ENCODE measurements at places on chromosomes 3 and 15.

DNA sequence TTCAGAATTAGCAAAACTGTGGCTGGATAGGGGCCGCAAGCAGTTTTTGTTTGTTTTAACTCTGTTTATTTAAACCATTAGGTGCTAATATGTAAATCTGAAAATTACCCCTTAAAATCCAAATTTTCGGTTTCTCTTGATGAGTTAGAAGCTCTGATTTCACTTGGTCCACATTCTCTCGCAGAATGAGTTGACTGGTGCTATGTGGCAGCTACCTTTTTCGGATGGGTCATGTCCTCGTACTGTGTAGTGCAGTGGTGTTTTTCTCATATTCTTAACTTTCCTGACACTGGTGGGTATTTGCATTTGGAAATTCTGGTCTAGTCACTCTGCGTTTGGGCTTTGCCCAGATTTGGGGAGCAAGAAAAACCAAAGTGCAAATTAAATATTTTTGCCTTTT is 87.1 kb downstream of the DIPK2A start:
- DNase-seq: no peak

GRCh38 chr3:126083138-126083445 is 832 bp downstream of the SLC41A3 start:
- no peak for DNase-seq

DNA sequence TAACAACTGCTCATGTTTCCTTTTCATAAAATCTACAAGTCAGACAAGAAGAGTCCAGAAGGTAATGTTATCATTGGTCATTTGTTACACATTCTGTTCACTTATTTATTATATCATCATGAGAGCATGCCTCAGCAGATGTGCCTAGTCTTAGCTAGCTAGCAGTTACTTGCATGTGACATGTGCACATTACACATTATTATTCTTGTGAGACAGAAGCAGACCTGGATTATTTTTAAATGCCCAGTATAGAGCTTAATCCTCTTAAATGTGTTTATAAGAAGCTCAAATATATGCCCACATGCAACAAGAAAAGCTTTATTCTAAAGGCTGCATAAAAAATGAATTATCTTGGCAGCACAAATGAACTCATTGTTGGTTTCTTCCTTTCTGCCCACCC is 12.6 kb downstream of the YEATS2 start:
- no peak for DNase-seq

GRCh38 chr3:55329849-55330248 is 157.3 kb downstream of the WNT5A start:
- DNase-seq: no peak

GRCh38 chr3:71865727-71866126 is 80.8 kb upstream of the PROK2 start:
- no peak for DNase-seq

- no peak for DNase-seq
These were observed 421.7 kb upstream of the GOLIM4 start for GRCh38 chr3:168517249-168518071.

DNA sequence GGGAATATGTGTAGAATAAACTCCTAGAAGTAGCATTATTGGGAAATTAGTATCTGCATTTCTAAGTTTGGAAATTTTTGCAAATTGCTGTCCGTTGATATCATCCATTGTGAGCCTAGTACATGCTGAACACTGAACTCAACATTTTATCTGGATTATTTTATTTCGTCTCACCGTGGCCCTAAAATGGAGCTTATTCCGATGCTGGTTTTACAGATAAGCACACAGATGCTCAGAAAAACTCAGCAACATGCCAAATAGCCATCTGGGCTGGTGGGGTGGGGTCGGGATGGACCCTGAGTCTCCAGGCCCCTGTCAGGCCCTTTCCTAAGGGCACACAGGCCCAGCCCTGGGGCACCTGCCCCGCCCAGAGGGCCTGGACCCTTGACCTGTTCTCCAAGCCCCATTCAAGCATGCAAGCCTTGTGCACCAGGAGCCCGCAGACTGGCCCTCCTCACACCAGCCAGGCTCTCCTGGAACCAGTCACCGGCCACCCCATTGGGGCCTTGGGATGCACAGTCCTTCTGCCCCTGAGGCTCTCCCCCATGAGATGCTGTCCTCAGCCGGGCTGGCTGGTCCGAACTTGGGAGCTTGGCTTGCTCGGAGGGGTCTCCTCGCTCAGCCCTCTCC is 20.7 kb upstream of the KLF13 start:
- no peak for DNase-seq

- DNase-seq: peak; percentile 54
These were observed 237.1 kb upstream of the CFAP20DC start for GRCh38 chr3:59286791-59287531.

DNA sequence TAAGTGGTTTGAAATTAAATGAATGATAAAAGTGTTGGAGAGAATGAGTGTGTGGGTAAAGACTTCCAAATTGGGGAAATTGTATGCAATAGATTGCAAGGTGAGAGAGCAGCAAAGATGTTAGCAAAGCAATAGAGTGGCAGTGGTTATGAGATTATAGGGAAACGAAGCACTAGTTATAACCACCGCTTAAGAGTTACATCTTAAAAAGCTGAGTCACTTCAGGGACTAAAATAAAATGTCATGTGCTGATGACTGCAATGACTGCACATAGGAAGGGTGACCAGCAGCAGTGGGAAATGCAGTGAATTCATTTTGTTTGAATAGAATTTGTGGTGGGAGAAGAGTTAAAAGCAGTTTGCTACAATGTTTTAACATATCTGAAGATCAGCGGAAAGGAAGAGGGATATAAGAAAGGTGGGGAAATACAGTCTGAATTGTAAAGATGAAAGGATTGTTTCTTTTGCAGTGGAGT is 127.3 kb downstream of the RAP2B start:
- DNase-seq: no peak

DNA sequence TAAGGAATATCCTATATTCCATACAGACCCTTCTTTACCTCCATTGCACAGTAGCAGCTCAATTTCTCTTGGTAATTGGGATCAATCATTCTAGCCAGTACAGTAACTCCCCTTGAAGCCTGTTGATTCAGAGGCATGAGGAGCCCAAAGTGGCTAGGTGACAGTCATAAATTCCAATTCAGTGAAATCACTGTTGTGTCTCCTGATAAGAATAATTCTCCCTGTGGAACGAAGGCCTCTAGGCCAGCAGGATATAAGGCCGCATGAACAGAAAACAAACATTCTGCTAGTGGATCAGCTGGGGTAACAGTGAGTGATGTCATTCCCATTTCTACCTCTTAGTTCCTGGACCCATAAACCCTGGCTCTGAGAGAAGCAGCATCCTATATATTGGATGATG is 696.3 kb downstream of the NR2F2 start:
- no peak for DNase-seq

DNA sequence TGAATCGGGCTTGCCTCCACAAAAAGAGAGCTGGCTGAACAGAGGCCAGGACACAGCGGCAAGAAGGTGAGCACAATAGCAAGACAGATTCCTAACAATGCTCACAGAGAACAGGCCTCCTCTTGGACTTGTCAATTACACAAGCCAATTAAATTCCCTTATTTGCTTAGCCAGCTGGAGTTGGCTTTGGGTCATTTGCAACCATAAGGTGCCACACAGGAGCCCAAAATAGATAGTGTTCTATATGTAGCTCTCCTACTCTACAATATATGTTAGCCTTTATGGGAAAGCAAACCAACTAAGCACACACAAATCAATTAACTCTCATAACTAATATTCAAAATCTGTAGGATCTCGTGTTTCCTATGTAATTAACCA is 335.6 kb downstream of the FOXP1 start:
- no peak for DNase-seq

DNA sequence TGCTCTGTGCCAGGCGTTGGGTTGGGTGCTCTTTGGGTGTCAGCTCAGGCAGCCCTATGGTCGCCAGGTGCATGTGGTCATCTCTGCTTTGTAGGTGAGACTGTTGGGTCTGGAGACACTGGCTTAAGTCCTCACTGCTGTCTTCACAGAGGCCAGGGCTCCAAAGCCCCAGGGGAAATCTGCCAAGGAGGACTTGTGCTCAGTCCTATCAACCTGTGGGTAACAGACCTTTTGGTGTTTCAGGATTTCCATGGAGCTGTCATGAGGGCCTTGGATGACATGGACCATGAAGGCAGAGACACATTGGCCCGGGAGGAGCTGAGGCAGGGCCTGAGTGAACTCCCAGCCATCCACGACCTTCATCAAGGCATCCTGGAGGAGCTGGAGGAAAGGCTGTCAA is 50.1 kb upstream of the NR2C2 start:
- DNase-seq: no peak

DNA sequence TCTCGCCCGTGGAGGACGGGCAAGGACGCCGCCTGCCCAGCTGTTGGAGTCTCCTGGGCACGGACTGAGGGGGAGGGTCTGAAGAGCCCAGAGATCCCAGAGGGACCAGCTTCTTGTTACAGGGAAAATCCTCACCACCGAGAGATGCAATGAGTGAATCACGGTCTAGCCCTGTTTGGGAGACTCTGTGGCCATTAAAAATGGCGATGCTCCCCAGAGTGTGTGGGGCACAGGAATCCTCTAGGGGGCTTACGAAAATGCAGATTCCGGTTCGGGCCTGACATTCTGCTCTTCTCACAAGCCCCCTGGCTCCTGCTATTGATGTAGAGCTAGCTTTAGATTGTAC is 35.5 kb upstream of the EPHB3 start:
- DNase-seq: no peak

- DNase-seq: no peak
These were observed 77.6 kb upstream of the DLG1 start for GRCh38 chr3:197376020-197376419.

DNA sequence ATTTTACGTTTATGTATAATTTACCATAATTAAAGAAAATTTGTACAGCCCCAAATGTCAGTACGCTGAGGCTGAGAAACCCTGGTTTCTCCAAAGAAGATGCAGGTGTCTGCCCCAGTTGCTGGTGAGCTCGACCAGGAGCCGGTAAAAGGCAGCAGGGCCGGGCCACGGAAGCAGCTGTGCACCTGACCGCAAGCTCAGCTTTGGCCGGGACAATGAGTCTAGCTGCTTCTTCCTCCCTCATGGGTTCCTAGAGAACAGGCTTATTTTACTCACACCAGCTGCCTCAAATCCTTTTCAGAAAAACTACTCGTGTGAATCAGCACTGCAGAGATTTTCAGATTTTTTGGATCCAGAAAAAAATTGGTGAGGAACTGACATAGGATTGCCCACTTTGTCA is 18.0 kb upstream of the ZXDC start:
- no peak for DNase-seq

DNA sequence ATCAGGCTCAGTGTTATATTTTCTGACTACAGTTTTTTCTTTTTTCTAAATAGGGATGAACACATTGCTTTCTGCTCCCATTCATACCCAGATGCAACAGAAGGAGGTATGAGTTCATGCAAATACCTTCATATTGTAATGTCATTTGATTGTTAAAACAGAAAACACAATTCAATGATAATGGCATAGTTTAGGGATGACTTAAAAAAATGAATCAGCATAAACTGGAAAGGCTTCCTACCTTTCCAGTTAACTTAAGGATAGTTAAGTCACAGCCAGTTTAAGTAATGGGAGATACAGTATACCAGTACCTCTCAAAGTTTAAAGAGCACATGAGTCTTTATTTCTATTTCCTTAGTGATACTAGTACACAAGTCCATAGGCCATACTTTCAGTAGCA is 24.9 kb downstream of the KNL1 start:
- DNase-seq: no peak

- no peak for DNase-seq
These were observed 240.2 kb downstream of the ADAMTS17 start for GRCh38 chr15:100101426-100102089.

- no peak for DNase-seq
These were observed 65.6 kb upstream of the ATP13A3 start for GRCh38 chr3:194552327-194552949.

DNA sequence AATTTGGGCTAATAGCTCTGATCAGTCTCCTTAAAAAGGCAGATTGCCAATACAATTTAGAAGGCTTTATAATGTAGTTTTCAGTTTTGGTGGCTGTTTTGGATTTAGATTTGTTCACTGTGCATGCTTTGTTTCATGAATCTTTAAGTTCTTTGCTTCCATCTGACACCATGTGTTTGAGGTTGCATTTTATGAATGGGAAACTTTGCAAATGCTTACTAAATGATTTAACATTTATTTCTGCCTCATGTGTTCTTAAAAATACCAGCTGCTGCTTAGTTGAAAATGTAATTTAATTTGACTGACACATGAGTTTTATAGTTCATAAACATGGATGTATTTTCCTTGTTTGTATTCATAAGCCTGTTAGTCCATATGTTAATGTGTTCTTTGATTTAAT is 78.6 kb downstream of the RNF13 start:
- DNase-seq: no peak

- no peak for DNase-seq
These were observed 331.8 kb downstream of the LRTM1 start for GRCh38 chr3:54596087-54596486.

- DNase-seq: no peak
These were observed 27.7 kb downstream of the TRAK1 start for GRCh38 chr3:42118762-42119361.

DNA sequence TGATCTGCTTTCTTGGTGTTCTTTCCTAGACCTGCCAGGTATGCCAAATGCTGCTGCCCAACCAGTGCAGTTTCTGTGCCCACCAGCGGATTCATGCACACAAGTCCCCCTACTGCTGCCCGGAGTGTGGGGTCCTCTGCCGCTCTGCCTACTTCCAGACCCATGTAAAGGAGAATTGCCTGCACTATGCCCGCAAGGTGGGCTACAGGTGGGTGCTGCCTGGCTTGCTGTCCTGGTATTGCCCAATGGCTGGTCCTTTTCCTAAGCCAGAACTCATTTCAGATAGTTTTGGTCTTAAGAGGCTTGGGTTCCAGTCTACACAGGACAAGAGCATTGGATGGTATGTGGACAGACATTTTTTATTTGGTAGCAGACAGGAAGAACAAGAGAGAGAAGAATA is 26.5 kb upstream of the ALPK3 start:
- DNase-seq: no peak

GRCh38 chr3:133474817-133475216 is 75.0 kb downstream of the BFSP2 start:
- no peak for DNase-seq

- DNase-seq: no peak
These were observed 87.3 kb upstream of the LIPC start for GRCh38 chr15:58344213-58345070.

GRCh38 chr3:133643611-133644010 is 18.1 kb downstream of the TOPBP1 start:
- no peak for DNase-seq

GRCh38 chr3:195448205-195448875 is 5.5 kb upstream of the ACAP2 start:
- DNase-seq: no peak

Measured in activated CD4-positive, alpha-beta T cell treated with anti-CD3 and anti-CD28 coated beads for 48 hours (primary cell).